ENCODE measurements at places on chromosomes 7 and 10.

GRCh38 chr7:104983076-104983577, 30.9 kb upstream of the KMT2E start:
- no peak for DNase-seq

- no peak for DNase-seq
Observed at GRCh38 chr7:117385363-117386109, 41.8 kb downstream of the ASZ1 start.

DNA sequence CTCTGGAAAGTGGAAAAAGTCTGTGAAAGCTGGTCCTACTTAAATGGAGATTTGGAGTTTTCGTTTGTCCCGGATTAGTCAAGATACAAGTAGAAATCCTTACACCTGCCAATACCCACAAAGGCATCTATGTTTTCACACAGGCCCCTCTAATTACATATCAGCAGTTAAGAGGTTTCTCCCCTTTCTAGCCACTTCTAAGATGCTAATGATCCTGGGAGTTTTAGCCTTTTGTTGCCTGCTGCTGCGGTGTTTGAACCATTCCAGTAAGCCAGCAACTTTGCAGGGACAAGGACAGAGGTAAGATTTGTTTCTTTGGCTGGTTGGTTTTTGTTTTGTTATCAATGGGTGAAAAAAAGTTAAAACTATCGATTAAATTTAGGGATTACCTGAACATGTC, 5.8 kb upstream of the C1QL3 start:
- no peak for DNase-seq

DNA sequence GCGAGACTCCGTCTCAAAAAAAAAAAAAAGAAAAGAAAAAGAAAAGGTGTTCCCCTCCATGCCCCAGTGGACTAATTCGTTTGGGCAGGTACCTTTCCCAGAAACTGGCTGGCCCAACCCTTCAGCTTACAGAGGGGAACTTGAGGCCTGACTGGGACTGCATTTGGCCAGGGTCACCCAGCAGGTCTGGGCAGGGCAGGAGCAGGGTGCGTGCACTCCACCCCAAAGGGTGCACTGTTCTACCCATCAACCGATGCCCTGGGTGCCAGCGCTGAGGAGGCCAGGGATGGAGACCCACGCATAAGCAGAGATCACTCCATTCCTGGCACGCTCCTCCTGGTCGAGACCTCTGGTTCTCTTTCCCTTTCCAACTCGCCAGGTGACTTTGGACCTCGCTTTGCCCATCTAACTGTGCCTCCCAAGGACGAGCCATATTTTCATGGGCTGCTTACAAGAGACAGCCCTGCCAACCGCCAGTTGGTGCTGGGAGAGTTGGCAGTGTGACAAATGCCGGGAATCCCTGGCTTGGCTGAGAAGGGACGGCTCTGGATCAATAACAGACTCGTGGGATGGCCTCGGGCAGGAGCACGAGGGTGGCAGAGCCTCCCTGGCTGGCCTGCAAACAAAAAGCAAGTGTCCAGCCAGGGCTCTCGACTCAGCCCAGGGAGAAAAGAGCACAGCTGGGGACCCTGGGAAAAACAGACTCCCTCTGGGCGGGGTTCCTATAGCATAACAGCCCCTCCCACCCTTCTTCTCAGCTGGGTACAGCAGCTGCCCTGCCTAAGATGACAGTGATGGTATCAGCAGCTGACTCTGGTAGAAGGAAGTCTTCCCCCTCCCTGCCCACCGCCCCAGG, 7.9 kb downstream of the HSPB1 start:
- DNase-seq = no peak

- DNase-seq = no peak
Observed at GRCh38 chr10:70782086-70782745, 3.0 kb downstream of the TBATA start.
